Suppressor macrophage treated with lipopolysaccharide for 4 hours (primary cell): ENCODE measurements at places on chromosomes 2 and 18.

DNA sequence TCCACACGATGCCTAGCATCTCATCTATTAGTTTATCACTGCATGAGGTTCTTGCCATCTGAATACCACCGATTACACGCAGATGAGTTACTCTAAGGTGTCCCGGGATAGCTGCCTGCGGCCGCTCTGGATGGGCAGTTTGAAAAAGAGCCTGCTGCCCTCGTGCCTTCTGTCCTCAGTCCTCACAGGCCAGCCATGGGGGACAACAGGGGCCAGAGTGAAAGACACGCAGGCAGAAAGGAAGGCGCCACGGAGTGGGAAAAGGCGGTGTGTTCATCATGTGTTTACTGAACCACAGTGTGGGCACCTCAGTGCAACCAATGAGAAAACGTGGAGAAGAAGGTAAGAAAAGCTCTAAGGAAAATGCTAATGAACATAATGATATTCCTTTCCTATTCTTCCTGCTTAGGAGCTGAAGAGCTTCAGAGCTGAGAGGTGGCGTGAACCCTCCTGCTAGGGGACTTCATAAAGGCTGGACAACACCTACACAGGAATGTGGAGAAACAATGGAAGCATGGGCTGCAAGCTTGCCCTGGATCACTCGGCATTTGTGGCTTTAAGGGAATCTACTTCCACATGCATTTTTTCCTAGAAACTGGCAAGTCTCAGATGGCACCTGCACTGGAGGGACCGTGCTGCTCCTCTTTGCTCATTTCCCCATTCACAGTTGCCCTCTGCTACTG, 50.9 kb downstream of the CABYR start:
- DNase-seq: no peak

DNA sequence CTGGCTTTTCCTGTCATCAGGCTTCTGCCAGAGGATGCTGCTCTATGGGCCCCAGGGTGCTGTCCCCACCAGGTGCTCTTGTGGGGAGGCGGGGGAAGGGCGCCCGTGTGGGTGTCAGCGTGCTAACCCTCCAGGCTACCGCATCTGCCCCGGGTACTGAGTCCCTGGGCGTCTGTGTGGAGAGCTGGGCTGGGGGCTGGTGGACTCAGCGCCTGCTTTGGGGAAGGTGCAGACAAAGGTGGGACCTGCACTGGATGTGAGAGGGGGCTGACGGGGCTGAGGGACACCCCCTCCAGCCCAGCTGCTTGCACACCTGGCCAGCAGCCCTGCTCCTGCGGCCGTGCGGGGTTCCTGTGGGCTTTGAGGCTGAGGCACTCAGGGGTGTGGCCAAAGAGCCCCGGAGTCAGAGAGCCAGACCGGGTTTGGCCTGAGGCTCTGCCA, 120.7 kb upstream of the PXDN start:
- DNase-seq: no peak

DNA sequence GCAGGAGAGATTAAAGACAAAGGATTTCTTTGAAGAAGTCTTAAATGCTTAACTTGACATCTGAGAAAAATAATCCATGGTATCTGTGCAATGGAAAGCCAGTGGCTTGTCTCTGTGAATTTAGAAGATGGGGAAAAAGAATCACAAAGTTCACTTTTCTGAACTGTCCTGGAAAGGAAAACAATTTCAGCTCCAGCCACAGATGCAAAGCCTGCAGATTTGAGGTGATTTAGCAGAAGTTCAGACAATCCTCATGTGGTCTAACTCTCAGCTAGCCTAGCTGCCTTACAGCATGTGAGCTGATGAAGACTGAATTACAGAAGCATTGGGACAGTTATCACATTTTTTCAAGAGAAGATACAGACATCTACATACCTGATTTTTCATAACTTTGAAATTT, 126.7 kb upstream of the ITGB6 start:
- DNase-seq: peak; percentile 50

GRCh38 chr2:212428681-212429478, 109.7 kb downstream of the ERBB4 start:
- no peak for DNase-seq

DNA sequence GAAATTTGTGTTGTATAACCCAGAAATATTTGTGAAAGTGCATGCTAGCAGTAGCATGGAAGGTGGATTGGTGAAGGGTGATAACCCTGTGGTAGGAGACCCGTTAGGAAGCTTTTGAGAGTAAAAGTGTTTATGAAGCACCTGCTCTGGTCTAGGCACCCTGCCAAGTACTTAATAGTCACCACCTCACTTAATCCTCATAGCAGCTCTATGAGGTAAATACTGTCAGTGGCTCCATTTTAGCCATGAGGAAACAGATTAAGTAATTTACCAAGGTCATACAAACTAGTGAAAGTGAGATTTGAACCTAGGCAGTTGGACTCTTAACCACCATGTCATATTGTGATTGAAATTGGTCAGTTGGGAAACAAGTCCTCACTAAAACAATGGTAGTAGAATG, 66.8 kb downstream of the TET3 start:
- DNase-seq: no peak

GRCh38 chr2:10504370-10504993, 56.4 kb upstream of the ODC1 start:
- DNase-seq: no peak

DNA sequence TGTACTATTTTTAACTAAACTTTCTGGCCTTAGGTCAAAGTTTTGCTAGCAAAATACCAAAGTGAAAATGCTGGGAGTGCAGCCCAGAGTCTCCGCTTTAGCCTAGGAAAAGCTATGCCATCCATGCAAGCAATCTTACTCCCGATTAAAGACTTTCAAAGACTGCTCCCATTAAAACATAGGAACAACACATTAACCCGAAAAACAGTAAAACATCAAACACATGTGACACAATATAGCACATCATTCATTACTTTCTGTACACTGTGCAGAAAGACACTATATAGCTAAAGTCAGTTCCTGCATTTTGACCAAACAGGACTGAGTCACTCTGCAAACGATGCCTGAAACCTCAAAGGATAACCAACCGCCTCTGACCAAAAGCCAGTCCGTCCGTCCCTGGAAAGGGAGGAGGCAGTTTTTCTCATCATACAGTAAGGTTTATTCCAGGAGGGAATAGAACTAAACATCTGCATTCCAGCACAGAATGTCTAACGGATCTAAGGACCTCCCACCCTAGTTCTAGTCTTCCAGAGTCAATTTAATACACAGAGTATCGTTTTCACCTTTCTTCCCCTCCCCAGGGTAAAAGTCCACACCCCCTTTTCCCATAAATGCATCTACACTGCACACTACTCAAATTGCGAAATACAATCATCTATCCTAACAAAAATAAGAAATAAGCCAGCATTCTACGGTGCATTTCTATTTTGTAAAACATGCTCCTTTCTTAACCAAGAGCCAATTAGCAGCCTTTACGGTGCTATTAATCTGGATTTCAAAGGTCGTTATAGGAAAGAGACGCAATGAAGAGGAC, 1.7 kb downstream of the ROCK2 start:
- DNase-seq: peak; percentile 71

DNA sequence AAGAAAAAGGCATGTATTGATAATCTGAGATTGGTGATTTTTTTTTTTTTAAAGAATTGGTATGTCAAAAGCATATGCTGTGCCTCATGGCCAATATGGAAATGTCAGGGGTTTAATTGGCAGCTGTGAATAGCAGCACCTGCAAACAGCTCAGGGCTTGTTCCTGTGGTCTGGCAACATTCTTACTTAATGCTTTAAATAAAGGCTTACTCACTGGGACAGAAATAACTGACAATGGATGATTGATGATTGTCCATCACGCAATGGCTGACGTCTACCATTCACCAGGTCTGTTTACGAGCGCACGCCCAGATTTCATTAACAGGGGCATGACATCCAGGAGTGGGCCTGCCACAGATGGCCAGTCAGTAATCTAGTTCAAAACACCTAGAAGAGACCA, 66.7 kb downstream of the ETAA1 start:
- no peak for DNase-seq

GRCh38 chr2:218885981-218886947, 5.6 kb downstream of the WNT10A start:
- DNase-seq: no peak

GRCh38 chr2:8408560-8409460, 273.0 kb upstream of the ID2 start:
- peak; percentile 91 for DNase-seq

GRCh38 chr18:75124991-75125381, 84.0 kb downstream of the PTGR3 start:
- DNase-seq: no peak

GRCh38 chr2:151526572-151527090, 116.9 kb downstream of the RIF1 start:
- DNase-seq: no peak

- no peak for DNase-seq
Observed at GRCh38 chr2:153059338-153060052, 341.1 kb downstream of the ARL6IP6 start.

DNA sequence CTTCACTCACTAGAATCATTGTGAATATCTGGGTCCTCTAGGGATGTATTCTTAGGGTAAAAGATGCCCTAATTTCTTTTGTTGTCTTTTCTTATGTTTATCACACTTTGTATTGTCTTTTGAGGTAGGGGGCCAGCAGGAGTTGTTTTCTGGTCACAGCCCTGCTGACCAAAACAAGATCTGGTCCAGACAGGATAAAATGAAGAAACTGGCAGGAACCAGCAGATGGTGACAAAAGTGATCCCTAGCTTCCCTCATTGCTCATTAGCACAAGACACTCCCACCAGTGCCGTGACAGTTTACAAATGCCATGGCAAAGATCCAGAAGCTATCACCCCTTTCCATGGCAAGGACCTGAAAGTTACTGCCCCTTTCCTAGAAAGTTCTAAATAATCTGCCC, 81.7 kb upstream of the CCDC85A start:
- no peak for DNase-seq

DNA sequence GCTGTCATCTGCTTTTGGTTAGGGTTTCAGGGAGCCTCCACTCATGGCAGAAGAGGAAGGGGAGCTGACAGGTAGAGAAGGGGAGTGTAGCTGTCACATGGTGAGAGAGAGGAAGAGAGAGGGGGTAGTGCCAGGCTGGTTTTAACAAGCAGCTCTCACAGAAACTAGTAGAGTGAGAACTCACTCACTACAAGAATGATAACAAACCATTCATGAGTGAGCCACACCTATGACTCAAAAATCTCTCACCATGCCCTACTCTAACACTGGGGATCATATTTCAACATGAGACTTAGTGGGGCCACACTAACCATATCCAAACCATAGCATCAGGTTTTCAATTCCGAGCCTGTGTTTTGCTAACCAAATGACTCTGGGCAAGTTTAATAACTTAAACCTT, 274.9 kb upstream of the VWC2L start:
- DNase-seq: no peak

DNA sequence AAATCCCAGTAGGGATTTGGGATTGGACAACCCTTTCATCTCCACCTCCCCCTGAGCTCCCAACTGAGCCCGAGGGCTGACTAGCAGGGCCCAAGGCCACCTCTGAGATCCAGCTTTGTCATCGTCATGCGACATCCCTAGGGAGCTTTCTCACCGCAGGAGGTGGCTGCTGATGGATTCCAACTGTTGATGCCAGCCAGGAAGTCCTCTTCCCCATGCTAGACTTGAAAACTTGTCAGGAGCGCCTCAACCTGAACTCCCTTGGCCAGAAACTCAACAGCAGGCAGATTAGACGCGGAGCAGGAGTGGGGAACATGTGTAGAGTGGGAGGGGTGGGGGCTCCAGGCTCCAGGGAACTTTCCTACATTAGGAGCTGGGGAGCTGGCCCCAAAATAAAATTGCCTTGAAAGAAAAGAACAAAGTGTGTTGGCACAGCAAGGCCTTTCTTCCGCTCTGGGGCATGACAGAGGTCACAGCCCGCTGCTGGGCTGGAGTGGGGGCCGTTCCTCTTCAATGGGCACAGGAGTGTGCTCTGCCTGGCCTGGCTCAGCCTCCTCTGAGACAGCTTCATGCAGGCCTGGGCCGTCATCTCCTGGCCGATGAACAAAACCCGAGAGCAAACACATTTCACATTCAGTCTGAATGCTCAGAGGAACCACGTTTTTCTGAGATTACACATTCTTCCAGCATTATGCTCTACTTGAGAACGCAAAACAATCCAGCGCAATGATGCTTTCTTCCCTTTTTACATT, 34.5 kb downstream of the EMILIN2 start:
- no peak for DNase-seq

DNA sequence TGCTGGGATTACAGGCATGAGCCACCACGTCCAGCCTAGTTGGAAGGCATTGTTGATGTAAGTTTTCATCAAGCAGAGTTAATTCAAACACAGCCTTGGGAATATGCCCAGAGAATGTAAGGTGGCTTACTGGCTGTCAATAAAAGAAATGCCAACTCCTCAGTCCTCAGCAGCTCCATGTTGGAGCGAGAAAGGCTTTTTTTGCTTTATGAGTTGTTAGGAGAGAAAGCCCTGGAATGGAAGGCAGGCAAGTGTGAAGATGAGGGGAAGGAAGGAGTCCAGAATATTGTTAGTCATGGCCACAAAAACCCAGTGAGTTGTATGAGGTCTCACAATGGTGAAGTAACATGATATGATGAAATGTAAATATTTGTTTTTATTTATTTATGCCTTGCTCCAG, 57.1 kb downstream of the MAP4K4 start:
- peak; percentile 49 for DNase-seq

GRCh38 chr2:237297421-237298150, 116.4 kb downstream of the COL6A3 start:
- peak; percentile 36 for DNase-seq

- DNase-seq: no peak
Observed at GRCh38 chr2:201833781-201834180, 27.4 kb downstream of the CDK15 start.

- no peak for DNase-seq
Observed at GRCh38 chr2:160305081-160305750, 105.1 kb upstream of the ITGB6 start.

- peak; percentile 89 for DNase-seq
Observed at GRCh38 chr2:121197369-121198091, 87.5 kb downstream of the TFCP2L1 start.

DNA sequence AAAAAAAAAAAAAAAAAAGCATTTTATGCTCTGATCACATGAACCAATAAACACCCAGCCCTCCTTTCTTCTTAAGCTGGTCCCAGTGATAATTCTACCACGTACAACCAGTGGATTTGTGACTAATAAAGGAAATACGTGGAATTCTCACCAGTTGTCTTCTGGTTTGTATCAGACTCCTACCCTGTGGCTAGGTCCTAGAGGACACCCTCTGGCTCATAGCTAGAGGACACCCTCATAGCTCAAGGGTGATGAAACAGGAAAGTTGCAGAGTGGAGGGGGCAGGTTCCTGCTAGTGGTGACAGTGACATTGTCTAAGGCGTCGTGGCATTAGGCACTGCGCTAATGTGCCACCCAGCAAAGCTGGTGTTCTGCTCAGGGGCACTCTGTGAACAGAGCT, 167.8 kb downstream of the BCL11A start:
- peak; percentile 74 for DNase-seq

DNA sequence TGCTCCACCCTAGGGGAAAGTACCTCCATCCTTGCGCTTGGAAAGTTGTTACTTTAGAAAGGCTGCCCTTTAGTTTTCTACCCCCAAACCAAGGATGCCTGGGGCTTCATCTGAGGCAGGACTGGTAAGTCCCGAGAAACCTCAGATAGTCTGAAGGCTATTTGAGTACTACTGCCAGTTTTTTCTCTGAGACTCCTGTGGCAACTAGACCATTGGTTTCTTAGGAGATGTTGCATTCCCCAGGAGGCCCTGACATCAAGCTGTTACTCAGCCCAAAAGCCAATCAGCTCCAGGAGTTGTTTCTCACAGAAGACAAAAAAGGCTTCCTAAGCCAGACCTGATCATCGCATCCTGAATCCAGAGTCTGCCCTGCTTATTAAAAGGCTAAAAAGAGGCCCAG, 67.2 kb downstream of the COLEC12 start:
- no peak for DNase-seq

- DNase-seq: no peak
Observed at GRCh38 chr2:43013821-43014345, 212.5 kb downstream of the ZFP36L2 start.
